ENCODE measurements at places on chromosomes 3 and 15. TPM values are rescaled to one million over a fixed set of nuclear protein-coding genes. Genes with fewer than 3 reads are reported as not detected.

DNA sequence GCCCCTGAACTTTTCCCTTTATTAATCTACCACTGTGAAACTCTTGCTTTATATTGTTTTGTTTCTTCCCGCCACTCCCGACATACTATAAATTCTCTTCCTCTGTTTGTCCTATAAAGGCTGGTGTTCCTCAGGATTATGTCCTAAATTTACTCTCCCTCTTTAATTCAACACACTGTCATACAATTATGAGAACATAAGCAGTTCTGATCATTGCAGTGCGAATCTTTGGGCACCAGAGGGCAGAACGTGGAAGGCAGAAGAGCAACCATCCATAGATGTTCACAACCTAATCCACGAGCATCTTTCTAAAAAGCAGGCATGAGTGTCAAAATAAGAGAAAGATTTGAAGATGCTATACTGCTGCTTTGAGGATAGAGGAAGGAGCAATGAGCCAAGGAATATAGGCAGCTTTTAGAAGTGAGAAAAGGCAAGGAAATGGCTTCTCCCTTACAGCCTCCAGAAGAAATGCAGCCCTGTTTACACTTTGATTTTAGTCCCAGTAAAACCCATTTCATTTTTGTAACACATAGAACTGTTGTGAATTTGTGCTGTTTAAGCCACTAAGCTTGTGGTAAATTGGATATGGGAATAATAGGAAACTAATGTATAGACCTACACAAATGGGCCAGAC lies 179.4 kb downstream of the GBE1 start:
- no peaks in the 10 kb centered on the region for H3K4me1 ChIP-seq
- no peak overlapping the region for H3K4me3 ChIP-seq
- H3K27ac ChIP-seq: no peak overlapping the region
- no peak for DNase-seq
- peaks cover 6% of the 10 kb centered on the region for H3K36me3 ChIP-seq

DNA sequence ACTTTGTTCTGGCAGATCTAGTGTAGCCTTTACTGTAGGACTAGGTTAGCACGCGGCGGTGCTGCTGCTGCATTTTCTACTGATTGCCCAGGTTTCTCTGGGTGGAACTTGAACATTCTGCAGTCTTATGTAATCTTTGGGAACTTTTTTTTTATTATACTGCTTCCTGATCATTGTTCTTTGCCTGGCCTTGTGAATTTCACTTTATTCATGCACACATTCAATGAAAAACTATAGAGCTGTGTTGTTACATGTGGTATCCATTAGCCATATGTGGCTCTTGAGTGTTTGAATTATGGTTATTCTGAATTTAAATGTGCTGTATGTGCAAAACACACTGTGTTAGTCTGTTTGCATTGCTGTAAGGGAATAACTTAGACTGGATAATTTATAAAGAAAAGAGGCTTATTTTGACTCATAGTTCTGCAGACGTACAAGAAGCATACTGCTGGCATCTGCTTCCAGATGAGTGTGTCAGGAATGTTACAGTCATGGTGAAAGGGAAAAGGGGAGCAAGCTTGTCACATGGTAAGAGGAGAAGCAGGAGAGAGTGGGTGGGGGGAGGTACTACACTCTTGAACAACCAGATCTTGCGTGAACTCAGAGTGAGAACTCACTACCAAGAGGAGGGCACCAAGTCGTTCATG lies 26.5 kb downstream of the MEF2A start:
- H3K27me3 ChIP-seq: no peaks in the 10 kb centered on the region
- H3K27ac ChIP-seq: no peak overlapping the region
- no peaks in the 10 kb centered on the region for H3K36me3 ChIP-seq
- H3K4me3 ChIP-seq: no peak overlapping the region

DNA sequence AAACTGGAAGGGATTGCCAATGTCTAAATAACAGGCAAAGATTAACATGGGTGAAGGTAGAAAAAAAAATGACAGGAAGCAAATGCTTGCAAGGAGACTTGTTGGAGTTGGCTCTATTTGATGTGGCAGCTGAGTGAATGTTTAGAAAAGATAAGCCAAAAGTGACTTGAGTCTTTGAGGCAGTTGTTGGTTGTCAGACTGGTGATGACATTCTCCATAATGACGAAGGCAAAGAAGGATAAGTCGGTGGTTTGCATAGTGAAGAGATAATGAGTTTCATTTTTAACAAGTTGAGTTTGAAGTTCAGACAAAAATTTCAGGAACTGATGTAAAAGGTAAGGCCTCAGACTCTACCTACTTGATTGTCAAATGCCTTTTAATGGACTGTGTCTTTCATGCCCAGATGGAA lies 704.1 kb upstream of the SGO1 start:
- no peaks in the 10 kb centered on the region for H3K27me3 ChIP-seq
- no peak for DNase-seq
- no peak overlapping the region for H3K27ac ChIP-seq
- no peaks in the 10 kb centered on the region for H3K4me1 ChIP-seq
- no peaks in the 10 kb centered on the region for H3K36me3 ChIP-seq

DNA sequence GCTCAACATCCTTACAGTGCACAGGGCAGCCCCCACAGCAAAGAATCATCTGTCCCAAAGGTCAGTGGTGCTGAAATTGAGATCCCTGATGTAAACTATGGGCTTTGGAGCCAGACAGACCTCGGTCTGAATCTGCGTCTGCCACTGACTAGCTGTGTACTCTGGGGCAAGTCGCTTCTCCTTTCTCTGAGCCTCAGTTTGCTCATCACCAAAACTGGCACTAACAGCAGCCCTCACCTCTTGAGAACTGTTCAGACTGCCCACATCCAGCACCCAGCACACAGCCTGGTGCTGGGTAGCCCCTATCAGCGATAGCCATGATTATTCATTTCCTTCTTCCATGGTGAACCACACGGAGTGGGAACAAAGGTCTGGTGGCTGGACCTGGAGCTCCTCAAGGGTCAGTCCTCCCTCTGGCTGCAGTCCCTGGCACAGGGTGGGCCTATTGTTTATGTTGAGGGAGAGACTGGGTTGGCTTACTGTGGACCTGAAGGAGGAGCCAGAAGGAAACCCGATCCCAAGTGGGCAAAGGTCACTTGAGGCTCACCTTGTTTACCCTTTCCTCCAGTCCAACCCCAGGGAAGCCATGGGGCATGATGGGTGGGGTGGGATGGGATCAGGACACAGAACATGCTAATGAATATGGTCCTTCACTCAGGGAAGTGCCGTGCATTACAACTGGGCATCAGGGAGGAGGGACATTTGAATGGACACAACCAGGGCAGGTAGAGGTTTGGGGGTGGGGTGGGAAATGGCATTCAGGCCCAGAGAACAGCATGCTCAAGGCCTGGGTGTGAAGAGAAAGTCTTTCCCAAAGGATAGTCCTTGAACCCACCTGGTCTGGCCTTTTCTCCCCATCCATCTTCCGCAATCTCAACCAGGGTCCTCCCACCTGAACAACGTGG lies 1.6 kb upstream of the PRKCD start:
- H3K27ac ChIP-seq: peak overlapping the region; percentile 93
- H3K36me3 ChIP-seq: no peaks in the 10 kb centered on the region
- peaks cover 11% of the 10 kb centered on the region for H3K27me3 ChIP-seq
- no peak overlapping the region for H3K4me3 ChIP-seq
- DNase-seq: no peak

- peaks cover 3% of the 10 kb centered on the region for H3K27me3 ChIP-seq
- H3K4me3 ChIP-seq: no peak overlapping the region
- no peaks in the 10 kb centered on the region for H3K4me1 ChIP-seq
- no peak overlapping the region for H3K27ac ChIP-seq
- DNase-seq: no peak
Measured at GRCh38 chr15:66145726-66146182, 107.8 kb downstream of the MEGF11 start.

DNA sequence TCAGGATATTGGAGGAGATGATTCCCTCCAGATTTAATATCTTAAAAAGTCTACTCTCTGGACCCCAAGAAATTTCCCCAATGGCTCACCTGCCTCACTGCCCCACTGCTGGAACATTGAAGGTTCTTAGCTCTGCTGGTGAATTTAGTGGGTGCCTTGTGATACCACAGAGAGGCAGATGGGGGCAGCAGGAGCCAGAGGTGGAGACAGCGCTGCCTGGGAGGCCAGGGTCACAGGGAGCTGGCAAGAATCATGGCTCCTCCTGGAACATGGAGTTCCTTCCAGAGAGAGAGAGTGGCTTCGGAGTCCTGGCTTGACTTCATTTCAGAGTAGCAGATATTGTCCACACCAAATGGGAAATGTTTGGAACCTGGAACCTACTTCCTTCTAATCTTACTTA lies 263.5 kb upstream of the CFAP20DC start:
- H3K4me1 ChIP-seq: no peaks in the 10 kb centered on the region
- no peaks in the 10 kb centered on the region for H3K27me3 ChIP-seq
- no peak overlapping the region for H3K4me3 ChIP-seq
- peak; percentile 51 for DNase-seq
- no peaks in the 10 kb centered on the region for H3K36me3 ChIP-seq
- H3K27ac ChIP-seq: no peak overlapping the region

The B3GALNT1 gene
- total RNA-seq: 25.8 TPM
